Hippocampal formation (tissue), 2 donors: ENCODE measurements at places on chromosomes 11 and 22.

DNA sequence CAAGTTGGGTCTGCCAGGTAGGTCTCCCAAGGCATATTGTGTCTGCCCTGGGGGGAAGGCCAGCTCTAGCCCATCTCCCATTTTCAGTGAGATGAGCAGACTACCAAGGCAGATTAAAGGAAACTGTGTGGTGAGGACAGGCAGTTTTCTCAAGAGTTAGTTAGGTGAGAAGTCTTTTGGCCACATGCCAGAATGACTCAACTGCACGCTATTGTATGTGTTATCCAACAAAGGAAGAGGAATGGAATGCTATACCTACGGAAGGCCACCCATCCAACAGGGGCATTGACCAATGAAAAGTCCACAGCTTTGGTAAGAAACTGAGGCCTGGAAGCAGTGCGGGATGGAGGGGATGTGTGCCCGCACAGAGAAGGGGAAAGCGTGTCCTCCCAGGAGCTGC is 941.7 kb downstream of the NTM start:
- no peak for DNase-seq

GRCh38 chr11:10728789-10729472 is 22.1 kb upstream of the CTR9 start:
- DNase-seq: no peak

DNA sequence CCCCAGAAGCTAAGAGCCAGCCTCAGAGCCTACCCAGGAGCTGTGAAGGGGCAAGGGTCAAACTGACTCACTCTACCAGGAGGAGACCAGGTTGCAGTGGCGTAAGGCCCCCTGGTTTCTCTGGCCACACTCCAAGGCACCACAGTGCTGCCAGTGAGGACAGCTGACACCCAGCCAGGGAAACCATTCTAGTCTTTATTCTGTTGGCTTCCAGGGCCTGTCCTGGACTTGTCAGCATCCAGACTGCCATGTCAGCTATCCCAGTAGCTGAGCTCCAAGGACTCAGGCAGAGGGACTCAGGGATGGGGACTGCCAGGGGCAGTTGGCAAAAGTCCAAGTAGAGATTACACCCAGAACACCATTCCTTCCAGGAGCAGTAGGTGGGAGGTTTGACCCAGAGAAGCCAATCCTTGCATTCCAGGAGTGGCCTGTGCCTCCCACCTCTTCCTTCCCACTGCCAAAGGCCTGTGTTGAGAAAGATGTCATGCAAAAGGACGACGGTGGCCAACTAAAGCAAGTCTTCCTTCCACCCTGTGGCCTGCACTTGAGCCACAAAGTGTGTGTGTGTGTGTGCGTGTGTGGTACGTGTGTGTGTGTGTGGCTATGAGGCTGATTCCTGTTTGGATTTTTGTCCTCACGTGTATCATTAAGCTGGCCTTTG is 3.6 kb upstream of the MAPK8IP1 start:
- DNase-seq: no peak

- DNase-seq: peak; percentile 79
These were observed 86.3 kb downstream of the CCDC83 start for GRCh38 chr11:85941380-85941973.

DNA sequence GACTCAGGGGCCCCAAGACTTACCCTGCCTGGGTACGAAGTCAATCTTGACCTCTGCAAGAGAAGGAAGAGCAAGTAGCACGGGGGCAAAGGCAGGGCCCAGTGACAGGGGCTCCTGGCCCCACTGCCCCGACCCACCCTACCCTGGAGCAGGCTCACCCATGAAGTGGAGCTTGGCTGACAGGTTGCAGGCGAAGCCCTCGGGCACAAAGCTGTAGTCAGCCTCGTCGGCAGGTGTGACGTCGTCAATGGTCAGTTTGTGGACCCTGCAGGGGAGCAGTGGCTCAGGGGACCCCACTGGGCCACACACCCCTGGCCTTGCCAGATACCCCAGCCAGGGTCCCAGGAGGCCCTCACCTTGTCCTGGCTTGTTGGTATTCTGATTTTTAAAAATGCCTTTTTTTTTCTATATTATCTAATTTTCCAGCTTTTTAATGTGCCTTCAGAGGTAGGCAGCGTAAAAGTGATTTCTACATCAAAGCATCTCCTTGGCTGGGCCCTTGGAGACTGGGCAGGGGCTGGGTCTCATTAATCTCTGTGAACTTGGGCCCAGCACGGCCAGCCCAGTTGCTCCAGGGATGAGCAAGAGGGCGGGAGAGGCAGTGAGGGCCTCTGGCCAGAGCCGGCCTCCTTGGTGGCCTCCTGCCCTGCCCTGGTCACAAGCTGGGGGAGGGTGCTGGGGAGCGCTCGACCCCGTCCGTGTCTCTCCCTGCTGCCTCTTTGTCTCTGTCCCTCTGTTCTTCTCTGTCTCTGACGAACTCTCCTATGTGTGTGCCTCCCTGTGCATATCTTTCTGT is 11.3 kb downstream of the MYBPC3 start:
- DNase-seq: no peak
